ENCODE measurements at places on chromosomes 2 and 18. TPM values are rescaled to one million over a fixed set of nuclear protein-coding genes. Genes with fewer than 3 reads are reported as not detected.

DNA sequence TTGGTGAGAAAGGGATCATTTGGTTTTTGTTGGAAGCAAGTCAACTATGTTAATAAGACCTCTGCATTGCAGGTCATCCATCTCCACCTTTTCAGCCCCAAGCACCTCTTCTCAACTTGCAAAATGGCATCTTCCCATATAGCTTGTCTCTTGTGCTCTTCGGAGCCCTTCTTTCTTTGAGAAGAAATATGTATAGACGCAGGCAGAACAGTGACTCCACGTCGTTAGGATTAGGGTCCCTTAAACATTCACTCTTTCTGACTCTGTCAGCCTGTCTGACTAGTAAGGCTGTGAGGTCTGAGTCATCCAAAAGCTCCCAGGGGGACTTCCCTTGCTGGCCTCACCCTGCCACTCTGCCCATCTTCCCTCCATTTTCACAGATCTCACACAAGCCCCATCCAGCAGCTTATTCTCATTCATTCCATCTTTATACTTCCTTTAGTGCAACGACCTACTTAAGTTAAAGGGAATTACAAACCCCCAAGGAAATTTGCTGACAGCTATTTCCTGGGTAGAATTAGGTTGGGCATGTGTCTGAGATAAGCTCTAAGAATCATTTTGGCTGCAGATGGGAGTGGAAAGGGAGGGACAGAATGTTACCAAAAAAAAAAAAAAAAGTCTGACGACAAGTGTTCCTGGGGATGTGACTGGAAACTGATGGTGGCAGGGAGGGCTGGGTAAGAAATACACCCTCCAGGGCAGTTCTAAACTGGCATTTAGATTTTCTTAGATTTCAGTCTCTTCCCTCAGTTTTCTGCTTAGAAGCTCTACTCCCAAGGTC, 37.7 kb upstream of the MEX3C start:
- no peaks in the 10 kb centered on the region for H3K36me3 ChIP-seq
- no peak overlapping the region for H3K27ac ChIP-seq
- no peaks in the 10 kb centered on the region for H3K27me3 ChIP-seq
- no peak for DNase-seq
- H3K4me1 ChIP-seq, result no peaks in the 10 kb centered on the region

- no peaks in the 10 kb centered on the region for H3K27me3 ChIP-seq
- H3K4me3 ChIP-seq, result no peak overlapping the region
- H3K27ac ChIP-seq, result no peak overlapping the region
- no peaks in the 10 kb centered on the region for H3K4me1 ChIP-seq
Measured at GRCh38 chr2:227507963-227508362, 36.0 kb downstream of the AGFG1 start.

GRCh38 chr18:6434987-6435709, 20.4 kb upstream of the L3MBTL4 start:
- no peaks in the 10 kb centered on the region for H3K36me3 ChIP-seq
- no peak overlapping the region for H3K4me3 ChIP-seq
- no peaks in the 10 kb centered on the region for H3K4me1 ChIP-seq
- DNase-seq, result no peak

DNA sequence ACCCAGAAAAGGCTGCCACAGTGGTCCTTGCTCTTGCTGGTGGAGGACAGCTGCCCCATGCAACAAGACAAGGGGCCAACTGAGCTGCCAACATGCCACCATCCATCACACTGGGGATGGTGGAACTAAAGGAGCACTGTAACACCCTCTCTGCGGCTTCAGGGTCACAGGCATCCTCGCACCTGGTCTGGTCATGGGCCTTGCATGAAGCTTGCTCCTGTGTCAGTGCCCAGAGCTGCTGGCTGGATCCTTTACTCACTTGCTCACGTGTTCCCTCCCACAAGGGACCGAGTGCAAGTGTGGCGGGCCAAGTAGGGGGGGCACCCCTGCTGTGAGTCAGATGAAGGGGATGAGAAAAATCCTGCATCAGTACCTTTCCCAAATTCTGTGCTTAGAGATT, 972.3 kb upstream of the DDX18 start:
- H3K27me3 ChIP-seq, result no peaks in the 10 kb centered on the region
- H3K27ac ChIP-seq, result no peak overlapping the region
- no peak for DNase-seq

DNA sequence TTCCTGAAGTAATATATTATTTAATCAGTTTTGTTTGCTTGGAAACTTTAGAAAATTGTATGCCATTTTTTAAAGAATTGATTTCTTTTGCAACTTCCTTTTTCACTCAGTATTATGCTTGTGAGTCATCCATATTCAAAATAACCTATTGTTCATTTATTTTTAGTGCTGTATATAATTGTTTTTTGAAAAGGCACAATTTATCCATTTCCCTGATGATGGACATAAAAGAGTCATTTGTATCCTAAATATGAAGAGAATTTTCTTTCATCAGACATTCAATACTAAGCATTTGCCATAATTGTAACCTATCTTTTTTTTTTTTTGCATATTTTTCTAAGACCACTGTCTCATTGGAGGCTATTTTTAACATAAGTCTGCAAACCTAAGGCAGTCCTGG, 134.1 kb upstream of the SERPINE2 start:
- H3K27ac ChIP-seq, result no peak overlapping the region
- no peaks in the 10 kb centered on the region for H3K4me1 ChIP-seq
- H3K36me3 ChIP-seq, result no peaks in the 10 kb centered on the region
- H3K27me3 ChIP-seq, result no peaks in the 10 kb centered on the region
- no peak for DNase-seq
- H3K4me3 ChIP-seq, result no peak overlapping the region

DNA sequence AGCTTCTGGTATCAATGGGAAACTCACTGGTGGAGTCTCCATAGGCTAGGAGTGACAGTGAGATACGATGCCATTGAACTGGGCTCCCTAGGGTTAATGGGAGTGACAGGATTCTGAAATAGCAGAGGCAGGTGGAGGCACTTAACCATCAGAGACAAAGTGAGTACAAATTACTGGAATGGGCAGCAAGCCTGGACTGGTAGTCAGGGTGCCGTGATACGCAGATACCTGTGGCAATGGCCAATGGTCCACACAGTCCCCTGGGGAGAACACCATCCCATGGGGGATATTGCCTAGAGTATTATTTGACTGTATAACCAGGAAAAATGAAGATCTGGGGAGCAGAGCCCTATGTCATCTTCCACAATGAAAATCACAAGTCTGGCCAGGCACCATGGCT, 17.3 kb downstream of the CHCHD5 start:
- H3K27ac ChIP-seq, result no peak overlapping the region
- no peak for DNase-seq
- no peaks in the 10 kb centered on the region for H3K36me3 ChIP-seq
- H3K4me1 ChIP-seq, result no peaks in the 10 kb centered on the region
- no peak overlapping the region for H3K4me3 ChIP-seq
- H3K27me3 ChIP-seq, result no peaks in the 10 kb centered on the region

DNA sequence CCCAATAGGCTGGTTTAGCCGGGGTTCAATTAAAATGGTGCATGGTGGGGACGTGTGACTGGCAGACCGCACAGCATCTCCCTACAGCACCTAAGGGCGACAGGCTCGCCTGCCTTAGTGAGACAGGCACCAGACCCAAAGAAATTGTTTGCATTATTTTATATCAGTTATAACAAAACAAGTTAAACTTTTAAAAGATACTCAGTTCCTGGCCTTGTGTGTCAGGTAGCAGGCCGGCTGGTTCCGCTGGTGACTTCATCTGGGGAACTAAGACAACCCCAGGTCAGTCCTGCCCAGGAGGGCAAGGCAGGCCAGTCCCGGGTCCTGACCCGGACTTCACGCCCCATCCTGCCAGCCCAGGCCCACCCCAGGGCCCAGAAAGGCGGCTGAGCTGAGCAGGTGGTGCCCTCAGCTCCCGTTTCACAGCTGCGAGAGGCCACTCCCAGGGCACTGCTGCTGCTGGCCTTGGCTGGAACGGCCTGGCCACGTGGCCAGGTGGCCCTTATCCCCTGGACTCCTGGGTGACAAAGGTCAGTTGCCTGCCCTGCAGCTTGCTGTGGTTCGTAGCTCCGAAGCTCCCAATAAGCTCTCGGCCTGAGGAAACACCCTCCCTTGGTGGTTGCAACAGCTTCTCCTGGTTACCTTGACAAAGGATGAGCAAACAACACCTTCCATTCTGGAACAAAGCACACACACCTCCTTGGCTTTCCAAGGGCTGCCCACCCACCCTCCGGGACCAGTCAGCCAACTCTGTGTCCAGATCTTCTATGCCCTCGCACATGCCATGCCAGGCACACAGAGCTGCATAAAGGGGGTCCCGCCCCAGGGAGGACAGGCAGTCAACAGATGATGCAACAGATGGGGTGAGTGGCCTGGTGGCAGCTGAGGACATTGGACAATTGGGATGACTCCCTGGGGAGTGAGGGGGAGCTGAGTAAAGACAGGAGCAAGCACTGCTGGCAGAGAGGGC, 11.3 kb upstream of the AGXT start:
- H3K4me3 ChIP-seq, result no peak overlapping the region
- DNase-seq, result peak; percentile 73
- no peaks in the 10 kb centered on the region for H3K36me3 ChIP-seq
- H3K27ac ChIP-seq, result no peak overlapping the region
- H3K27me3 ChIP-seq, result no peaks in the 10 kb centered on the region
- H3K4me1 ChIP-seq, result no peaks in the 10 kb centered on the region

GRCh38 chr2:40189881-40190280, 262.0 kb downstream of the SLC8A1 start:
- no peaks in the 10 kb centered on the region for H3K4me1 ChIP-seq
- H3K36me3 ChIP-seq, result no peaks in the 10 kb centered on the region
- no peak for DNase-seq
- H3K27ac ChIP-seq, result no peak overlapping the region

DNA sequence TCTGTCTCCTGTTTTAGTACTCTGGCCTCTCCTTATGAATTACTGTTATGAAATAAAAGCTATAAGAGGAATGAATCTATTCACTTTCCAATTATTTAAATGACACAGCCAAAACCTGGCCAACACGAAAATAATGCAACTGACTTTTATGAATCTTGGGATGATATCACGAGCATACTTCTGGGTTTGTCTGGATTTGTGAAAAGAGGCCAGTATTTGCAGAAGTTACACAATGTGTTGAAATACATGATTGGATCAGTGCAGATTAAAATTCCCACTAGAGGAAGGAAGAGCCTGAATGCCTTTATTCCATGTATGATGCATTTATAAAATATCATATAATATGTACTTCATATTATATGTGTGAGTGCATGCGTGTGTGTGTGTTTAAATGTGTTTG, 418.2 kb downstream of the GRB14 start:
- no peak overlapping the region for H3K4me3 ChIP-seq
- no peak for DNase-seq
- no peaks in the 10 kb centered on the region for H3K27me3 ChIP-seq

DNA sequence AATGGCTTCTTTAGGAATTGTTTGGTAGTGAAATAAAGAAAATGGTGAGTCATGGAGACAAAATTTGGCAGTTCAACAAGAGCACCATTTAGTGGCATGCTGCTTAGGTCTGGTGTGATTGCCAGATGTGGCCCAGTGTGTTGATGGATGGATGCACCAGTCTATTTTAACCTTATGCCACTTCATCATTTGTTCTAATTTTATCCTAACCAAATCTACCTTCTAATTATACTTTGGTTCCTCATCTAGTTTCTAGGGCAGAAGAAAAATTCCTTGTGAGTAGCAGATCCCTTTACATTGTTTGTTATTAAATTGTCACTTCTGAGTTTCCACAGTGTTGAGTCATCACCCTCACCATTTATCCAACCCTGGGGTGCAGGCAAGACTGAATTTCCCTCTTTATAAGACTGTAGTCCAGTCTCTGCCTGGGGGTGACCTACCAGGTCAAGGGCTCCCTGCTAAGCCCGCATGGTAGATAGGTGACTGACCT, 32.5 kb downstream of the NABP1 start:
- H3K4me3 ChIP-seq, result no peak overlapping the region
- no peaks in the 10 kb centered on the region for H3K27me3 ChIP-seq
- DNase-seq, result no peak
- H3K4me1 ChIP-seq, result no peaks in the 10 kb centered on the region
- H3K36me3 ChIP-seq, result no peaks in the 10 kb centered on the region

GRCh38 chr18:60981682-60982328, 351.4 kb upstream of the CDH20 start:
- no peak overlapping the region for H3K27ac ChIP-seq
- H3K4me3 ChIP-seq, result no peak overlapping the region

DNA sequence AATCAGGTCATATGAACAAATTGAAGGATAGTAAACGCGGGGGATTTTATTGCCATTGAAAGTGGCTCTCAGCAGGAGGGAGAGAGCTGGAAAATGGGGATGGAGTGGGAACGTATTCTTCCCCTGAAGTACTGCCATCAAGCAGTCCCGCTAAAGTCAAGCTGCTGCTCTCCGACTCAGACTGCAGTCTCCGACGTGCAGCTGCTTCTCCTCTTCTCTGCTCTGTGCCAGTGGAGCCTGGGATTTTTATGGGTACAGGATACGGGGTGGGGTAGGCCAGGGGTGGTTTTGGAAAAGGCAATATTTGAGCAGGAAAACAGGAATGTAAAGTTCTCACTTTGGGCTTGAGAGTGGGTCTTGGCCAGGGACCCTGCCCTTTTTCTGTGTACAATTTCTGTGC, 33.0 kb downstream of the KCTD18 start:
- H3K4me1 ChIP-seq, result no peaks in the 10 kb centered on the region
- no peak overlapping the region for H3K27ac ChIP-seq
- H3K27me3 ChIP-seq, result no peaks in the 10 kb centered on the region
- no peaks in the 10 kb centered on the region for H3K36me3 ChIP-seq
- no peak for DNase-seq

DNA sequence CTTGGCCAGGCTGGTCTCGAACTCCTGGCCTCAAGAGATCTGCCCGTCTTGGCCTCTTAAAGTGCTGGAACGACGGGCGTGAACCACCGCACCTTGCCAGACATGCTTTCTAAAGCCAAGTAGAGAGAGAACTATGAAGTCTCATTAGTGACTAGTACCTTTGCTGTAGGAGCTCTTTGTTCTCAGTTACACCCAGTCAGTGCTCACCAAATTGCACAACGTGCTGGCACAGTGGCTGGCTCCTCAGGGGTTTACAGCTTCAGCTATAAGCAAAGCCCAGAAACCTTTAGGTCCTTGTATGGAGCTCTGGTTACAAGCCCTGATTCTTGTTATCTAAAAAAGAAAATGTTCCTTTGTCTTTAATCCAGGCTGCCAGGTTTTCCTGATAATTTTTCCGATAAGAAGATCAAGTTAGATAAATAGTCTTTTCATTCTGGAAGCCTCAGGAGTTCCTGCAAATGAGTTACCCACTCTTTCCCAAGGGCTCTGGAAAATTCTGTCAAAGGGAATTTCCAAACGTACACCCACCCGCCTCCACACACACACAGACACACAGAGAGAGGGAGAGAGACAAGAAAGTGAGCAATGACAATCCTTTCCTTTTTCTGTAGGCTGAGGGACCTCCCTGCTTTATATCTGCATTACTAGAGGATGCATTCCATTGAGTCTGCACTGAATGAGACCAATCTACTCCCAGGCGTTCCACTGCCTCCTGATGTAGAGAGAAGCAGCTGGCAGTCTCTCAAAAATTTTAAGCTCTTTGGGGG, 100.2 kb upstream of the CSRNP3 start:
- DNase-seq, result peak; percentile 49
- no peaks in the 10 kb centered on the region for H3K27me3 ChIP-seq
- H3K36me3 ChIP-seq, result no peaks in the 10 kb centered on the region
- H3K4me1 ChIP-seq, result no peaks in the 10 kb centered on the region
- no peak overlapping the region for H3K27ac ChIP-seq

The IL18R1 gene
- 19.4 TPM for total RNA-seq

The CD207 gene
- total RNA-seq, result not detected

The DSG2 gene
- 133 TPM for total RNA-seq

The CYS1 gene
- 1.3 TPM for total RNA-seq
